ENCODE measurements at places on chromosomes 2 and 18.

GRCh38 chr18:44816477-44816876 lies 135.8 kb downstream of the SETBP1 start:
- no peak for DNase-seq

DNA sequence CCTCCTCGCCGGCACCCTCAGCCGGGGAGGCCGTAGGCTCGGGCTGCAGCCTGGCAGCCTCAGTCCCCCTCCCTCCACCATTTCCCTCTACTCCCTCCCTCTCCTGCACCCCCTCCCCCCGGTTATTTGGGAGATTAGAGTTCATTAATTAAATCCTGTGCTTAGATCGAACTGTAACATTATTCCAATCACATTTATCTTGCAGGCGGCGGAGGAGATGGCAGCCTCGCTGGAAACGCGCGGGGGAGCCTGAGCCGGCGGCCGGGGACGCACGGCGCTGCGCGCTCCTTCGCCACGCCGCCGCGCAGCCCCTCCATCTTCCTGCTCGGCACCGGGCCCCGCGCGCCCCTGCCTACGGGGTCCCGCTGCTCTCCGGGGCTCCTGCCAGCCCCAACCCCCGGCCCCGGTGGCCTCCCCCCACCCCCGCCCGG lies at the start of gene ST8SIA3:
TSS of gene ST8SIA3 (plus strand) at position 287 of the 431 bp plus-strand sequence. CDS start 290 bp downstream, outside the sequence.
- no peak for DNase-seq

- no peak for DNase-seq
These were observed 48.5 kb downstream of the ANKRD12 start for GRCh38 chr18:9184998-9185613.

DNA sequence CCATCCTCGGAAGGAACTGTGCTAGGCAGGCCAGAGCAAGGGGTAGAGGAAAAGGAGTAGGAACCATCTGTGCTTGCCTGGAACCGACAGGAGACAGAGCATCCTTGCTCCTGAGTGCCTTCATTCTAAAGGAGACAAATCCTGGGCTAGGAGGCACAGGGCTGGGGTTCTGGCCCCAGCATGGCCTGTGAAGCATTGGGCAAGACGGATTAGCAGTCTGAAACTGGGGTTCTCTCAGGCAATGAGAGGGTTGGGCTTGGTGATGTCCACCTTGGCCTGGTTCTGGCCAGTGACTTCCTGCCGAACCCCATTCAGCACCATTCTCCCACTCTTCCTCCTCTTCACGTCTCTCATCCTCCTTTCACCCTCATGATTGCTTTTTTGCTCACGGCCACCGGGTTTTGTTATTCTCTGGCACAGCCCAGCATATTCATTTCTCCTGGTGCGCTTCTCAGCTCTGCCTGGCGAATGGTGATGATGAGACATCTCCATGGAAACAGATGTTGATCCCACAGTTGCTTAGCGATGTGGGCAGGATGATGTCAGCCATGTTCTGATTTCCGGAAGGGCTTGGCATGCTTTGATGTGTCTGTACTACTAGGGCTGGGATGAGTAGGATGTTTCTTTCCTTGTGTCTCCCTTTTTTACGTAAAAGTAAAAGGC lies 127.7 kb downstream of the CAPN13 start:
- no peak for DNase-seq

DNA sequence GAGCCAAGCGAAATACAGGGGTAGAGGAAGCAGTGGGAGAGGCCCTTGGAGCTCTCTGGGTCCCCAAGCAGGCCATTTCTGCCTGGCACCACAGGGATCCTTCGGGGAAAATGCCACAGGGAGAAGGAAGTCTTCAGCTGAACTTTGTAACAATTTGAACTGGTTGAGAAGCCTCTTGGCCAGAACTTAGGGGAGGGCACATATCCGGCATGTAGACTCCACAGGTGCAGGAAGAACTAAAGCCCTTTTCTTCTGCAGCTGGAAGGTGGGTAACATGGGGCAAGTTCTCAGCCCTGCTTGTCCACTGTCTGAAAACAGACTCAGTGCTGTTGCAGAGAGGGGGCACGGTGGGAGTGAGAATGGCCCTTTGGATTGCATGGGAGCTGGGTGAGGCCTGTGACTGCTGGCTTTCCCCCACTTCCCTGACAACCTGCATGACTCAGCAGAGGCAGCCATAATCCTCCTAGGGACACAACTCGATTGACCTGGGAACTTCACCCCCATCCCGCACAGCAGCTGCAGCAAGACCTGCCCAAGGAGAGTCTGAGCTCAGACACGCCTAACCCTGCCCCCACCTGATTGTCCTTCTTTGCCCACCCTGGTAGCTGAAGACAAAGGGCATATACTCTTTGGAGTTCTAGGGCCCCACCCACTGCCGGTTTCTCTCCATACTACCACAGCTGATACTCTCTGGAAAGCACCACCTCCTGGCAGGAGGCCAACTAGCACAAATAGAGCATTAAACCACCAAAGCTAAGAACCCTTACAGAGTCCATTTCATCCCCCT lies 101.6 kb upstream of the FAM136A start:
- no peak for DNase-seq

DNA sequence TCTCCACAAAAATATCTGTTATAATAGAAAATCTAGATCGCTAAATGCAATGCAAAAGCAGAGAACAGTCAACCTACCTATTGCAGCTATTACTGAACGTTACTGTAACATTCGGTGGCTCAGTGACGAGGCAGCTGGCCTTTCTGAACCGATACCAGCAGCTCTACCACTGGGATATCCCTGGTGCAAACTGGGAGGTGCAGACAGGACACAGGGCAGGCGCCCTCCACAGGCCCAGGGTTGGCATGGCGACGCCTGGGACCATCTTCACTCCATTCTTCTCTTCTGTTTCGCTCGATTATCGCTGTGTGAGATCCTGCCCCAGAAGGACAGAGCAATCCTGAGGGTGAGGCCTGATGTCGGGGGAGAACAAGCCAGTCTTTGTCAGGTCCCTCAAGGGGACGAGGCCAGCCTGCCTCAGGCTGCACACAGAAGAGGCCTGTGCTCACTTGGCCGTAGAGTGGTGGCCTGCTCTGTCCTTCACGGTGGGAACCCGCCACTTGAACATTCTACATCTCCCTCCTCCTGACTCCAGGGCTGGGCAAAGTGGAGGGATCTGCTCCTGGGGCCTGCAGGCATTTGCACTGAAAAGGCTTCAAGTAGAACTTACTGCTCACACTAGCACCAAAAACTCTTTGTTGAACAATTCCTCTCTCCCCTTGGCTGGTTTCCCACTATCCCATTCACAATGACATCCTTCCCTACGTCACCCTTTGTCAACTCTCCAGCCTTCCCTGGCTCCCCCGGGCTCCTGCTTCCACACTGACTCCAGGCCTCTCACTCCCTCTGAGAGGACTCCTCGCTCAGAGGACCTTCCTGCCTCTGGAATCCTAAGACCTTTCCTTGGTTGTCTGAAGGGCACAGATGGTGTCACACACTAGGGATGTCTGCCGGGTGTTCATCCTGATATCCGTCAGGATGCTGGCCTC lies 49.7 kb downstream of the CYRIA start:
- no peak for DNase-seq

- DNase-seq: no peak
These were observed 14.6 kb upstream of the LTBP1 start for GRCh38 chr2:32931945-32932709.

- DNase-seq: no peak
These were observed 133.8 kb downstream of the MEIS1 start for GRCh38 chr2:66568650-66569300.

DNA sequence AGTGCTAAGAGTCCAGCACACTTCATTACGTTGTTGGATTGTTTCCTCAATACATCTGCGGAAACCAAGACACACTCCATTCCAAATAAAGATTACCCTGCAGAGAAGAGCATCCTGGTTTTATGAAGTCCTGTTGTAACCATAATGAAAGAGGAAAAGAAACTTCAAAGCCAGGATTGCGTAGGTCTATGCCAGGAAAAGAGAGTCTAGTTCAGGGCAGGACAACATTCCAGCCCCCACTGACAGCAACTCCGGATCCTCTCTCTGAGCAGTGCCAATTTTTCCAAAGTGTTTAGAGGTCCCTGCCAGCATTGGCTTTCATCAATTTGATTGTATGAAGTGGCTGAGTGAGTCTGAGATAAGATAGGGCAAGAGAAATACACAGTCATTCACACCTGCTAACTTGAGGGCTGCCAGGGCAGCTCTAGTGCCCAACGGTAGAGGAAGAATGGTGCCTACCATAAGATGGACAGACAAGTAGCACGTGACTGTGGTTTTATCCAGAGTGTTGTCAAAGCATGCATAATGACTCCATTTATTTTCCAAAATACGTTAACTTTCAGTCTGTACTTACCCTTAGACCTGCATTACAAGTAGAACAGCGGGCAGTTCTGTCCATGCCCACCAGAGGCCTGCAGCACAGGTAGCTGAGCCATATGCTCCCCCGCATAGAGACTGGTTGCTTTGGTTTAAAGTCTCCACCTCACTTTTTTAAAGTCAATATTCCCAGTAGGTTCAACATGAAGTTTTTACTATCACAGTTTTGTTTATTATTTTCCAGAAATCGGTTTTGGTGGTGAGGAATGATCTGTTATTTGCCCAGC lies 23.7 kb downstream of the PIEZO2 start:
- DNase-seq: no peak

DNA sequence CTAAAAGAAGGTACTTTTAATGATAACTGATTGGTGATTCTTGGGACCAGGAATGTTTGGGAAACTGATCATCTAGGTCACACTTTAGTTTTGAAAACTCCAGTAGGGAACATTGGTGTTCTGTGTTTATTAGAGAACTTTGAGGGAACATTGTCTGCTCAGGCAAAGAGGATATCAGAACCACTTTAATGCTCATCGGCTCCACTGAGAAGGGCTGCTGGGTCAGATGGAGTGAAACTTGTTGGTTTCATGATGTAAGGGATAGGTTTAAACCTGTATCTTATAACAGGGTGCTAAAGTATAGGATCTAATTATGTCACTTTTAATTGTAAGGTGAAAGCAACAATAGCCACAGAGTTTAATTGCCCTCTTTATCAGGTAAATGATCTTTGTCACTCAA lies 14.2 kb upstream of the POLI start:
- DNase-seq: no peak

GRCh38 chr2:119232666-119232993 lies 9.0 kb downstream of the STEAP3 start:
- DNase-seq: no peak

DNA sequence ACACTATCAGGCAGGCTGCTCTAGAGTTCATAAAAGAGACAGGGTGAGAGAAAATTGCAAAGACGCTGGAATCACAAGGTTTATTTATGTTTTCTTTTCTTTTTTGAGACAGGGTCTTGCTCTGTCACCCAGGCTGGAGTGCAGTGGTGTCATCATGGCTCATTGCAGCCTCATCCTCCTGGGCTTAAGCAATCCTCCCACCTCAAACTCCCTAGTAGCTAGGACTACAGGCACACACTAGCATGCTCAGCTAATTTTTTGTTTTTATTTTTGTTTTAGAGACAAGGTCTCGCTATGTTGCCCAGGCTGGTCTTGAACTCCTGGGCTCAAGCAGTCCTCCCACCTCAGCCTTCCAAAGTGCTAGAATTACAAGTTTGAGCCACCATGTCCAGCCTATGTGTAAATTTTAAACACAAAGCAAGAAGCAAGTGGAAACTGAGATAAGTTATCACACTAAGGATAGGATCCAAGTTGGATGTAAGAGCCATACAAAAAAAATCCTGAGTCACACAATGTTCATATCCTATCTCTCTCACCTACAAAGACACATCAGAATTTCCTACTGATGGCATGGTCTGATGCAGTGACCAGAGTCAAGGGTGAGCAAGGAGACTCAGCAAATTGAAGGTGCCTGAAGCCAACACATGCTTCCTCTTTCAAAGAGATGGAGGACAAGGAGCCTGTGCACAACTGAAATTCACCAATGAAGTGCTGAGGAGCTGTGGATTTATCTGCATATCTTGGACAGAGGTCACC lies 31.4 kb downstream of the MYL12B start:
- no peak for DNase-seq

- no peak for DNase-seq
These were observed 521.5 kb upstream of the DDX18 start for GRCh38 chr2:117293012-117293411.

- DNase-seq: no peak
These were observed 73.1 kb downstream of the CPO start for GRCh38 chr2:207012461-207012860.

- no peak for DNase-seq
These were observed 379.1 kb upstream of the ATP5MC3 start for GRCh38 chr2:175560521-175561169.

DNA sequence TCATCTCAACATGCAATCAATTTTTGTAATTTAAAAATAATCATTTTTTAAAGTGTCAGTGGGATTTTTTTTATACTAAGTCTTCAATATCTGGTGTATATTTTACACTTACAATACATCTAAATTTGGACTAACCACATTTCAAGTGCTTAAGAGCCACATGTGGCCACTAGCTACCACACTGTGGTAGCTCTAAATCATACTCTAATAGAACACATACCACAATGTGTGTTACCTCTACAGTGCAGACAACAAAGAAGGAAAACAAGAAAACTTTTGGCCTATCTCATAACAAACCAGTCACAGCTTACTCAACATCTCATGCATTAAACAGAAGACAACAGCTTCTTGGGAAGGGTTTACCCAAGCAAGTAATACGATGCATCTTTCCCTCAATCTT lies 24.5 kb downstream of the PIAS2 start:
- DNase-seq: no peak

GRCh38 chr2:144546933-144547332 lies 27.0 kb upstream of the ZEB2 start:
- DNase-seq: no peak

- no peak for DNase-seq
These were observed 99.2 kb upstream of the VRK2 start for GRCh38 chr2:57947398-57947797.

DNA sequence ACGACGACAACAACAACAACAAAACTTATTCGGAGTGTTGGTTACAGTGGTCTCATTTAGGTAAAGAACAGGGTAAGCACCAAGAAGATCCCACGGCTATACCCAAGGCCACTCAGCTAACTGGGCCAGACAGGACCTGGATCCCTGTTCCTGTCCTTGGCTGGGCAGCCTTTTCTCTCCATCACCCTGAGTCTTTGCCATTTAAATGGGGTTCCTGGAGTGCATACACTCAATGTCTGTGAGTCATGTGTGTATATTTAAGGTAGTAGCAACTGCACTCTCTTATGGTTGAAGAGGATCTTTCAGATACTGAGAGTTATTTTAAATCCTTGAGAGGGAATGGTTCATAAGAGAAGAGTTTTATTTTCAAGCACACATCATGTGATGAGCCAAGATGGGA lies 35.3 kb downstream of the ADCYAP1 start:
- DNase-seq: no peak

DNA sequence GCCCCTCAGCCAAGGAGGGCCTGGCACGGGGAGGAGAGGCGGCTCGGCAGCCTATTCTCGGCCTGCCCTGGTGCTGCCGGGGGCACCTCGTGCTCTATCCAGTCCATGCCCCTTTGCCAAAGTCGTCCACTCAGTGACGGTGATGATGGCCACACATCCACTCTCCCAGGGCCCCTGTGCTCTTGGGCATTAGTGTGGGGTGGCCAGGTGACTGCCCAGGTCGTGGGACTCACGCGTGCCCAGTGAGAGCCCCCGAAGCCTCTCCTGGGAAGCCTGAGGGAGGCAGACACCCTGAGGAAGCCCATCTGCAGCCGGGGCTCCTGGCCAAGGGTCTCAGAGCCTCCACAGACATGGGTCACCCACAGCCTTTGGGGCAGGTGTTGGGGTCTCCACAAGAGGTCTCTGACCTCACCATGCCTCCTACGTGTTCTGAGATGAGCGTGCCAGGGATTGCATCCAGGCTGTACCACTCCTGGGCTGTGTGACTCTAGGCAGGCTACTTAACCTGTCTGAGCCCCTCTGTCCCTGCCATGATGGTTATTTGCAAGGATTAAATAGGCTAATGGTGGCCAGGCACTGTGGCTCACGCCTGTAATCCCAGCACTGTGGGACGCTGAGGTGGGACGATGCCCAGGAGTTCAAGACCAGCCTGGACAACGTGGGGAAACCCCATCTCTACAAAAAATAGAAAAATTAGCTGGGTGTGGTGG lies 12.9 kb downstream of the RAMP1 start:
- DNase-seq: no peak
